ENCODE measurements at places on chromosomes 1 and 21. TPM values are rescaled to one million over a fixed set of nuclear protein-coding genes. Genes with fewer than 3 reads are reported as not detected.

RHCE gene
- polyA plus RNA-seq, result 1.9 TPM

DNA sequence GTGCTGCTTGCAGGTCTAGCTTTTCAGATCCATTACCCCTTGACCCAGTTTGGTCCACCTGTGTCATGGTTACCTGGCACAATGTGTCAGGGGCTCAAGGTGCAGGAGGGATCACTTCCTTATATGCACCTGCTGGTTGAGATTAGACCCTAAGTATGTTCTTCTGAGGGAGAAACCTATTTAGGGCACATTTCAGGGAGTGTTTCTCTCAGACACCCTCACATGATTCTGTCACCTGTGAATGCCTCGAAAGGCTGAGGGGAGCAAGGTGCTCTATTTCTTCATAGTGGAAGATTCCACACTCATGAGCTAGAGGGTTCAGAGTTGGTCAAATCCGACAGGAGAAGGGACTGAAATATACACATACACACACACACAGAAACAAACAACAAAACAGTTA, 15.5 kb downstream of the HSD3B2 start:
- no peak for DNase-seq

- DNase-seq, result no peak
Observed at GRCh38 chr1:1162597-1163537, 10.8 kb upstream of the TTLL10 start.

- DNase-seq, result no peak
Observed at GRCh38 chr1:37481289-37482003, 7.1 kb downstream of the ZC3H12A start.

DNA sequence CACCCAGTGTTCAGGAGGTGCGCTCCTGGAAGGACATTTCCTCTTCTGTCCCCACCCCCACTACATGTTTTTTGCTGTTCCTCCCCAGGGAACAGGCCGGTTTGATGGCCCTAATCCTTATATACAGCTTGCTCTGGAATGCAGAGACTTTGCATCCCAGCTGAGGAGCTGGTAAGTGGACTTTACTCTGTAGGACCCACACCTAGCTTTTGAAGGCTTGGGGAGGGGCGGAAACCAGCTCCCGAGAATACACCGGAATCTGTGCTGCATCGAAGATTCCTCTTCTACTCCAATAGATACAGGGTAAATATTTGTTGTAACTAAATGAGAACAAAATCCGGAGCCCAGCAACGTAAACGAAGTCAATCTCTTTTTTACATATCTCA, 1.2 kb upstream of the CGN start:
- no peak for DNase-seq
